ENCODE measurements at places on chromosomes 6 and 20. TPM values are rescaled to one million over a fixed set of nuclear protein-coding genes. Genes with fewer than 3 reads are reported as not detected.

DNA sequence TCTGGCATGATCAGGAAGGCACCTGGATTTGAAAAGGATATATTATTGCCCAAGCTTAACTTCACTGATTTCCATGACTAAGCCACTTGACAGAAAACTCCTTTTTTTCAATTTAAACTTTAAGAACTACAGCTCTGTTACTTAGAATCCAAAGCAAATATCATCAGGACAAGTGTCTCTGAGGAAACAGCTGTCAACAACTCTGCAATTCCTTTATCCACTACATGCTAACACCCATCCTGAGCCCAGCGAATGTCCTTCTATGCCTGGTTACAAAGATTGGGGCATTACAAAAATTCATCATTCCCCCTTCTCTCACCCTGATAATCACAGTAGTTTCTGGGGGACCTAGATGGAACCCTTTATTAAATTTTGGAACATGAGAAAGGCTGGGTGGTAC is 136.8 kb downstream of the GMPR start:
- DNase-seq = no peak

Gene NOX3
- not detected for total RNA-seq

- peak; percentile 56 for DNase-seq
Observed at GRCh38 chr6:170284126-170284773, 6.6 kb downstream of the DLL1 start.

Gene PNPLA1
- not detected for total RNA-seq

GRCh38 chr20:50292591-50293283 is 102.1 kb downstream of the CEBPB start:
- DNase-seq = peak; percentile 98

Gene STMND1
- 0.36 TPM for total RNA-seq

Gene FHL5
- 7.8 TPM for total RNA-seq

Gene TBX18
- 0.49 TPM for total RNA-seq

GRCh38 chr6:132236281-132236680 is 165.0 kb downstream of the MOXD1 start:
- no peak for DNase-seq

DNA sequence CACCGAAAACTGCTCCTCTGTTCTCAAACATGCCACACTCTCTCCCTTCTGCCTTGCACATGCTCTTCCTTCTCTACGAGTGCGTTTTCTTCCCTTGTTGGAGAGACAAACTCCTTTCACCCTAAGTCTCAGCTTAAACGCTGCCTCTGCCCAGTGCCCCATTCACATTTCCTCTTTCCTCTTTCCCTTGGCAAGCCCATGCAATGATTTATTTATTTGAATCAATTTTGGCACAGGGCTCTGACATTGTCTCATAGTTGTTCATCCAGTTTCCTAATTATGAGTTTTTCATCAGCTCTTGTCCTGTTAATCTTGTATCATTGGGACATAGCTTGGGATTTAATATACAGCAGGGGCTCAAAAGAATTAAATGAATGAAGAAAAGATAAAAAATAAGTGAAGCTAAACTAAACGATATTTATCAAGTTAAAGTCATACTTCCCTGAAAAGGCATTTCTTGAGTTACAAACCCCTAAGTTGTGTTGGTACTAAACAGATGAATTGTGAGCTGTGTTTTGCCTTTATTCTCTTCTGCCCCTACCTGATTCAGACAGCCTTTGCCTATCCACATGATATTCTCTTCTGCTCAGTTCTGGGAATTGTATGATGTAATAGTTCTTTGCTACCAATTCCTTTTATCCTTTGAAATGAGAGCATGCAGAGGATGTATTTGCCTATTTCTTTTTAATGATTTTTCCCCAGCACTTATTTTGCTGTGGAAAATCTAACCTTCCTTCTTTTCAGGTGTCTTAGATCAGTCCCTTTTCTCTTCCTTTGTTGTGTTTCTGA is 704.4 kb downstream of the UTRN start:
- no peak for DNase-seq

GRCh38 chr20:58094698-58095097 is 133.8 kb downstream of the ANKRD60 start:
- DNase-seq = no peak

- no peak for DNase-seq
Observed at GRCh38 chr6:64590965-64591675, 955.5 kb downstream of the PHF3 start.

DNA sequence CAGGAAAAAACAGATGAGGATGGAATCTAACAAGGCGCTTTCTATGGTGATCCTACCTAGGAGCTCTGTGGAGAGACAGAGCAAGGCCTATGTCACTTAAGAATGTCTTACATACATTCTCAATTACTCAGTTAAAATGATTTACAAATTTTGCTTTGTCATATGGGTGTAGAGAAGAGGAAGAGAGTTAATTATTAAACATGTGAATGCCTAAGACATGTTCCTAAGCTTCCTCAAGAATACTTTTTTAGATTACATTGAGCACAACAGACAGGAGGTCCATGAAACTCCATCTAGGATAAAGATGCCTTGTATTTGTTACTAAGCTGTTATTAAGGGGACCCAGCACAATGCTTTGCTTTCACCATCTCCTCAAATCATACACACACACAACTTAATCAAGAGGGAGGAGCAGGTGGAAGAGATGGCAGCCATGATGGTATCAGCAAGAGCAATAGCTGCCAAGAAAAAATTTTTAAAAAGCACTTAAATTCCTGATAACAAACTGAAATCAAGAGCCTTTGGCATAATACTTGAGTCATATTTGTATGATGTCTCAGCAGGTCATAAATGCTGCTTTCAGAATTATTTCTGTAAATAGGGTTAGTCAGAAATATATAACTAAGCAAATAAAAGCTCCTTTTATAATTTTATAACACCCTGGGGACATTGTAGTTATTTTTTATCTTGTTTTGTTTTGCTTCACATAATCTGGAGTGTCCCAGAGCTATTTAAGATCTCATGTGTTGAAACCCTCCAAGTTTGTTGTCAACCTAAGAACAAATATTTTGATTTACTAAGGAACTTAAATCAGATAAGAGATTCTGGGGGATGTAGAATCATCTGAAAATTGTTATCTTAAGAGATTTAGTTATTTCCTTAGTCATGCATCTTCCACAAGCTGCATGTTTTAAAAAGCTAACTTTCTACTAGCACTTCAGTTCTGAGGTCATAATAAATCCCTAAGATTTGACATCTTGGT is 70.0 kb upstream of the CD2AP start:
- DNase-seq = no peak

GRCh38 chr20:10799735-10800134 is 125.9 kb upstream of the JAG1 start:
- DNase-seq = no peak

DNA sequence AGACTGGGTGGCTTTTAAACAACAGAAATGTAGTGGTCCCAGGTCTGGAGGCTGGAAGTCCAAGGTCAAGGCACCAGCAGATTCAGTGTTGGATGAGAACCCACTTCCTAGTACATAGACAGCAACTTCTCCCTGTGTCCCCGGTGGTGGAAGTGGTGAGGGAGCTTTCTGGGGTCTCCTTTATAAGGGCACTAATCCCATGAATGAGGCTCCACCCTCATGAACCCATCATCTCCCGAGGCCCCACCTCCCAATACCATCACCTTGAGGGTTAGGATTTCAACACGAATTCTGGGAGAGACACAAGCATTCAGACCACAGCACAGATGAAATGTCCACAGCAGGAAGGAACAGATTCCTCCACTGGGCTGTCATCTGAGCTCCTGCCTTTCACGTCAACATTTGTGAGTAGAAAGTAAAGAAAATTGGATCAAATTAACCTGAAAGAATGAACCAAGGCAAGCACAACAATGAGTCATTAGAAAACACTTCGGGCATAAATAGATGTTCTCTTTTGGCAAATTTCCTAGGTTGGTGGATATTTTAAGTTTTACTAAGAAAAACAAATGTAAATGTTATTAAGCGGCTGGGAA is 130.7 kb downstream of the RNASET2 start:
- no peak for DNase-seq

DNA sequence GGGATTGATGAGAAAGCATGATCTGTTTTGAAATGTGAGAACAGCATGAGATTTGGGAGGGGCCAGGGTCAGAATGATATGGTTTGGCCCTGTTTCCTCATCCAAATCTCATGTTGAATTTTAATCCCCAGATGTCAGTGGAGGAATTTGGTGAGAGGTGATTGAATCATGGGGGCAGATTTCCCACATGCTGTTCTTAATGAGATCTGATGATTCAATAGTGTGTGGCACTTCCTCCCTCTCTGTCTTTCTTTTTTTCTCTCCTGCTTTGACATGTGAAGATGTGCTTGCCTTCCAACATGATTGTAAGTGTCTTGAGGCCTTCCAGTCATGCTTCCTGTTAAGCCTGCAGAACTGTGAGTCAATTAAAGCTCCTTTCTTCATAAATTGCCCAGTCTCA is 1060.3 kb upstream of the CITED2 start:
- no peak for DNase-seq

Gene KLHDC3
- 103 TPM for total RNA-seq

DNA sequence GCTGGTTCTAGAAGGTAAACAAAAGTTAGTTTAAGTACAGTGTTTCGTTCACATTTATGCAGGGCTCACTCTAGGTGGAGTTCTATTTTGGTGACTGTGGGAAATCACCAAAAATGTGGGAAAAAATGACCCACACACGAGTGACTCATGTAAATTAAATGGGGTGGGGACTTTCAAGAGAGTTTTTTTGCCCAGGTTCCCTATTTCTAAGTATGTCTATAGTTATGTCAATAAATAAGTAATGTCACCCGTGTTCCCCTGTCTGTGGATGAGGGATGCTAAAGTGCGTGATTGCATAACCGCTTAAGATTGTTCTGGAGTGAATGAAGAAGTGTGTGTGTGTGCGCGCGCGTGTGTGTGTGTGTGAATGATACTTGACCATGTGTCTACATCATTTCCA is 69.1 kb downstream of the MYB start:
- no peak for DNase-seq

DNA sequence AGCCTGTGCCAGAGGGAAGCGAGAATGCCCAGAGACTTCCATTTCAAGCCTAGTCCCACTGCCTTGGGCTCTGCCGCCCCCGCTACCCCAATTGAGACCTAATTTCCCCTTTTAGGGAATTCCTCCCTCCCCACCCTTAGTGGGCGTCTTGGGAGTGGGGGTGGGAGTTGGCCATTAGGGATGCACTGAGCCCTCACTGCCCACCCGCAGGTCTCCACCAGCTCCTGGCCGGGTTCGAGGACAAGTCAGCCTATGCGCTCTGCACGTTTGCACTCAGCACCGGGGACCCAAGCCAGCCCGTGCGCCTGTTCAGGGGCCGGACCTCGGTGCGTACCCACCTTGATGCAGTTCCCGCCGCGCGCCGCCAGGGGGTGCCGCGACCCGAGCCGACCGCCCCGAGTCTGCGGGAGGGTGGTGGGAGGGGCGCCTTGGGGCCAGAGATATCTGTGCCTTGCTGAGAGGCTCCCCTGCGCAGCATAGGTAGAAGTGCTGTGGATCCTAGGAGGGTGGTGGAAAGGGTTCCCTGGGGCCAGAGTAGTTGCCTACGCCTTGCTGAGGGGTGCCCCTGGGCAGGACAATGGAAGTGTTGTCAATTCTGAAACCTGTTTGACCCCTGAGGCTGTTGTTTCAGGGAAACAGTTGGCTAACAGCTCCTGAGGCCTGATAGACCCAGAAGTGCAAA is 9.2 kb downstream of the ITPA start:
- DNase-seq = no peak

Gene DYNLT1
- total RNA-seq = 118 TPM

- no peak for DNase-seq
Observed at GRCh38 chr6:156595476-156595875, 181.7 kb upstream of the ARID1B start.

DNA sequence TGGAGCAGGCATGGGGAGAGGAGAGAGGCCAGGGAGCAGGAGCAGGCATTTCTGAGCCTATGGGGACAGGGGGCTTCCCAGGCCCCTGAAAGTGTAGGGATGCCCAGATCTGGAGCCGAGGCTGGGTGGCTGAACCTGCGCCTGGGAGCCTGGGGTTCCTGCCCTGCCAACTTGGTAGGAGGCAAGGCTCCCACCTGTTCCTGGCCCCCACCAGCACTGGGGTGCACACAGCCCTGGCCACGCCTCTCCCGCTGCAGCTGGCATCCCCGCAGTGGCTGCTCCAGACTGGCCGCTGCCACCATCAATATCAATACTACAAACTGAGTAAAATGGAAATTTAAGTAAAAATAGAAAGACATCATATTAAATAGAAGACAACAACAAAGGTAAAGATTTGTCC is 684.9 kb upstream of the MAP3K7 start:
- DNase-seq = no peak

Gene ADTRP
- not detected for total RNA-seq

DNA sequence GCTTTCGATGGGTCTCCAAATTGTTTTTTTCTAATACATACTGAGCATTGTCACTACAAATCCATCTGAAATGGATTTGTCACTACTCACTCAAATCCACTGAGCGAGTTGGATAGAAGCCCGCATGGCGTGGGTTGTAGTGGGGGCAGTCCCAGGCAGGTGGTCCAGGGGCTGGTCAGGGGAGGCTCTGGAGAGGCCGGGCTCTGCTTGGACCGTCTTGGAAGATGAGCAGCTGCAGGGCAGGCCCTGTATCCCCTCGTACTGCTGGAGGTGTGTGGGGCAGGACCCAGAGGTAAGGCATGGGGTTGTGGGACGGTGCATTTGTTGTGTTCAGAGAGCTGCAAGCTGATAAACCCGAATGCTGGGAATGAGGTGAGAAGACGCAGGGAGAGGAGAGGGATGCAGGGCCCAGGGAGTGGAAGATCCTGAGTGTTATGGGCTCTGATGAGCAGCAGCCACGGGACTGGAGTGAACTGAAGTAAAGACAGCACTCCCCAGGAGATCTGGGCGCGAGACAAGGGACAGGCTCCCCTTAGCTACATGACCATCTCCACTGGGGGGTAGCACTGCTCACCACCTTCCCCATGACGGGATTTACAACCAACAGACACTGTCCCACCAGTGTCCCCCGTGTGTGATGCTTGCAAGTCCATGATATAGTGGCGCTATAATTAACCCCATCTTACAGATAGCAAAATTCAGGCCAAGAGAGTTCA is 45.9 kb downstream of the PSMG4 start:
- DNase-seq = peak; percentile 45

- DNase-seq = no peak
Observed at GRCh38 chr6:90214966-90215365, 81.7 kb downstream of the BACH2 start.

Gene TRIM10
- total RNA-seq = not detected

- no peak for DNase-seq
Observed at GRCh38 chr6:114989279-114989964, 646.6 kb upstream of the HS3ST5 start.

Gene COL11A2
- 1.4 TPM for total RNA-seq

GRCh38 chr6:12150812-12151432 is 138.8 kb downstream of the HIVEP1 start:
- DNase-seq = no peak

Gene NAPB
- 22.8 TPM for total RNA-seq

GRCh38 chr20:41715526-41715925 is 97.3 kb upstream of the CHD6 start:
- no peak for DNase-seq

Gene PRR18
- total RNA-seq = not detected

DNA sequence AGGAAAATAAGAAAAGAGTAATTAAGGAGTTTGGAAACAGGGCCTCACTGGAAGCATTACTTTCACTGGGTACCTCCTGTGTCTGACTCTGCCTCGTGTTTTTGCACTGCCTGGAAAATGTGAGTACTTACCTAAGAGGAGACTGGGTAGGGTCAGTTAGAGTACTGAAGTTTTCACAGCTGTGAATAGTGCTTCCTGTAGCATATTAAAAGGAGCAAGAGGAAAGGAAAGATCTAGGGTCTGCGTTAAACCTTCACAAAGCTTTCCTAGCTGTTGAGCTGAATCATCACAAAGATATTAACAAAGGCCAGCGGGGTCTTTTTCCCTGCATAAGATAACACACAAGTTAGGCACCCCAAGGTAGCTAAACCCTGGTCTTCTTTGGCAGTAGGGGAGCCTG is 82.3 kb downstream of the MLIP start:
- DNase-seq = no peak

GRCh38 chr6:44800171-44800783 is 412.8 kb downstream of the CDC5L start:
- no peak for DNase-seq
